Stimulated activated CD4-positive, alpha-beta T cell treated with anti-CD3 and anti-CD28 coated beads, Interleukin-2, amount 100 ng/mL, for 48 hours (primary cell): ENCODE measurements at places on chromosomes 13 and 19.

- no peak for DNase-seq
Measured at GRCh38 chr19:49862391-49863253, 4.8 kb downstream of the PNKP start.

DNA sequence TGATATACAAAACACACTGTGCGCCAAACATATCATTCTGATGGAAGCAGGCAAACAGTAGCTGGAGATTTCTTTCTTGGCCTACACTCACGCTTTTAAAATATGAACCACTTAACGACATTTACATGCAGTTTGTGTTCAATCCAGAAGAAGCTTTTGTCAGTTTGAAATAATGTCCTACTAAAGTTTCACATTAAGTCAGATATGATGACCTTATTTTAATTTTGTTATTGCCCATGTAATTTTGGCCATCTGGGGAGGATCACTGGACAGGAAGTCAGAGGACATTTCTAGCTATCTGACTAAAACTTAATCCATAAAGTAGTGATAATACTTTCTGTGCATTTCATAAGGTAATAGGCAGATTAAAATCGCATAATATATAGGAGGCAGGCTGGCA is 98.1 kb downstream of the DCLK1 start:
- DNase-seq, result no peak

GRCh38 chr13:67568205-67568604 is 338.1 kb upstream of the PCDH9 start:
- DNase-seq, result no peak

GRCh38 chr19:408441-408901 is 476 bp downstream of the C2CD4C start:
- DNase-seq, result no peak

DNA sequence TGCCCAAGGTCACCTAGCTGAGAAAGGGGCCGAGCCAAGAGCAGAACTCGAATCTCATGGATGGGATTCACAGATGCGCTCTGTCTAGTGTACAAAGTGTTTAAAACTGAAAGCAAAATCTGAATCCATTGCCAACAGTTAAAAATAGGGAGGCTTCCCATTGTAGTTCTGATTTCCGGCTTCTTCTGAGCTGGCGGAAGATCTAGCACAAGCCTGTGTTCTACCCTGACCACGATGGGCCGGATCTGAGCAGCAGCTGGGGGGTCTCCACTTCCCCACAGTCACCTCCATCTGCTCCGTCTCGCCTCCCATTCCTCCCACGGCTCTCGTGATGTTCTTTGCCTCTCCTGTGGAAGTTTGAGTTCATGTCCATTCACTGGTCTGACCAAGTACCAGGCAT is 2.4 kb downstream of the CACNG8 start:
- no peak for DNase-seq

DNA sequence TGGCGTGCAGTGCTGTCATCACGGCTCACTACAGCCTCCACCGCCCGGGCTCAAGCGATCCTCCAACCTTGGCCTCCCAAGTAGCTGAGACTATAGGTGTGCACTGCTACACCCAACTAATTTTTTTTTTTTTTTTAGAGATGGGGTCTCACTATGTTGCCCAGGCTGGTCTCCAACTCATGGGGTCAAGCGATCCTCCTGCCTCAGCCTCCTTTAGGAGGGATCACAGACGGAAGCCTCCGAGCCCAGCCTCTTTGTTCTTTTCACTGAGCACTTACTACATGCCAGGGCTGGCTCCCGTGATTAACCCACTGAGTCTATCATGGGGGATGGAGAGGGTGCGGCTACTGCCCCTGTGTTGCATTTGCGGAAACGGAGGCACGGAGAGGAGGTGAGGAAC is 12.9 kb upstream of the CACTIN start:
- no peak for DNase-seq

DNA sequence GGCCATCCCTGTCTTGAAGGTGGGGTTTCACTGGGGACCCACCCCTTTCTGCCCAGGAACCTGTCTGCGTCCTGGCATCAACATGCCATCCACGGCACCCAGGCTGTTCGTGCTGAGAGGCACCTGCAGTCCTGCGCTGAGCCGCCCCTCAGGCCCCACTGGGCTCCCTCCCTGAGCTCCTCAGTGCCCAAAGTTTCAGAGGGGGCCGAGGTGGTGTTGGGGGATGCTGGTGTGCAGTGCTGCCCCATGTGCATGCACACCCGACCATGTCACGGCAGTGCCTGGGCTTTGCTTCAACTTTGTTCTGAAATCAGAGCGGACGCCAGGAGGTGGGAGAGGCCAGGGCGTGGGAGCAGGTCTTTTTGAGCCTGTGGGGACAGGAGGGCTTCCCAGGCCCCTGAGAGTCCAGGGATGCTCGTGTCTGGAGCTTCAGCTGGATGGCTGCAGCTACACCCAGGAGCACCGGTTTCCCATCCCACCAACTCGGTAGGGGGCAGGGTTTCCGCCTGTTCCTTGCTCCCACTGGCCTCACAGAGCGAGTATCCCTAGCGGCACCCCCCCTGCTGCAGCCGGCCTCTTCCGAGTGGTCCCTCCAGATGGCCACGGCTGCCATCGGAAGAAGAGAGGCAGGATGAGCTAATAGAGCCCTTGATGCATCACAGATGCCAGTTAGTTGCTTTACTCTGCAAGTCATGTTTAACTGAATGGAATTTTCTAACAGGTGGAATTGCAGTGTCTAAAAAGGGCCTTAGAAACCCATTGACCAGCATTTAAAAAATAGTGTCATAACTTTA is 44.0 kb downstream of the WDFY2 start:
- DNase-seq, result no peak

GRCh38 chr13:50855681-50856080 is 12.2 kb upstream of the DLEU7 start:
- no peak for DNase-seq

- no peak for DNase-seq
Measured at GRCh38 chr13:57224414-57224813, 57.4 kb downstream of the PRR20E start.

- no peak for DNase-seq
Measured at GRCh38 chr19:30718014-30718413, 345.8 kb downstream of the ZNF536 start.

DNA sequence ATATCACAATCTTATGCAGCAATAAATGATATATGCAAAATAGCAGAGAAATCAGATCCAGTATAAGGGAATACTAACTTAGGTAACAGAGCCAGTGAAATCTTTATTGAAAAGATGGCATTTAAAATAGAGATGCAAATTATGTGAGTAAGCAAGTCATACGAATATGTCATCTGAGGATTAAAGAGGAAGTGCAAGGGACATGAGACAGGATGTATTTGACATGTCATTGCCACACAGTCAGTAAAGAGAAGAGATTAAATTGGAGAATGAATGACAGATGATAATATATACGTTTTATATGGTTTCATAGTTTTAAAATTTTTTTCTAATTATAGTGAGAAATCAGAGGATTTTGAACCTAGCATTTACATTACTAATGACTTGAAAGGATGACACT is 426.4 kb downstream of the SLITRK5 start:
- no peak for DNase-seq

DNA sequence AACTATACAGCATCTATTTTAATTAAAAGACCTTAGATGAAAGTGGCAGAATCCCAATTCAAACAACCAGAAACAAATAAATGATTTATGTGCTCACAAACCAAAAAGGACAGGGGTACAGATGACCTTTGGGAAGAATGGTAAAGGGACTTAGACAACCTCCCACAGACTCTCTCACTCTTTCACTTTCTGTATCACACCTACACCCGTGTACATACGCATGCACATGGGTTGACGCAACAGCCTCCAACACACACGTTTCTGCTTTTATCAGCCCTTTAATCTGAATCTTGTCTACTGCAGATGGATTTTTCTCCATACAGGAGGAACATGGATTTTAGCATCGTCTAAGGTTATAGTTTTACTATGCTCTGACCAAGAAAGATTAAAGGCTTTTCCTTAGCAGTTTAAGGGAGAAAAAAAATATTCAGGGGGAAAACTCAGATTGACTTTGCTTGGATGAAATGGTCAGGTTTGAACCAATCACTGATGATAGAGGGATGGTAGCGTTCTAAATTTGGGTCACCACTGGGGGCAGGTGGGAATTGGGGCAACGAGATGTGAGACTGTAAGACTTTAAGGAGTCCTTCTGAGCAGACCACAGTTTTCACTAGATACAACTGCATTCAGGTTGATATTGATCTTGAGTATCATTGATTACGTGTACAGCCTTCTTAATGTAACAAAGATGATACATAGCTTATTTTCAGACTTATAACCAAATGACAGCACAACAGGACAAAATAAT is 166.1 kb downstream of the ITGBL1 start:
- no peak for DNase-seq

GRCh38 chr13:23979361-23980159 is 82.3 kb upstream of the C1QTNF9B start:
- no peak for DNase-seq
